ENCODE measurements at places on chromosomes 13 and 19.

DNA sequence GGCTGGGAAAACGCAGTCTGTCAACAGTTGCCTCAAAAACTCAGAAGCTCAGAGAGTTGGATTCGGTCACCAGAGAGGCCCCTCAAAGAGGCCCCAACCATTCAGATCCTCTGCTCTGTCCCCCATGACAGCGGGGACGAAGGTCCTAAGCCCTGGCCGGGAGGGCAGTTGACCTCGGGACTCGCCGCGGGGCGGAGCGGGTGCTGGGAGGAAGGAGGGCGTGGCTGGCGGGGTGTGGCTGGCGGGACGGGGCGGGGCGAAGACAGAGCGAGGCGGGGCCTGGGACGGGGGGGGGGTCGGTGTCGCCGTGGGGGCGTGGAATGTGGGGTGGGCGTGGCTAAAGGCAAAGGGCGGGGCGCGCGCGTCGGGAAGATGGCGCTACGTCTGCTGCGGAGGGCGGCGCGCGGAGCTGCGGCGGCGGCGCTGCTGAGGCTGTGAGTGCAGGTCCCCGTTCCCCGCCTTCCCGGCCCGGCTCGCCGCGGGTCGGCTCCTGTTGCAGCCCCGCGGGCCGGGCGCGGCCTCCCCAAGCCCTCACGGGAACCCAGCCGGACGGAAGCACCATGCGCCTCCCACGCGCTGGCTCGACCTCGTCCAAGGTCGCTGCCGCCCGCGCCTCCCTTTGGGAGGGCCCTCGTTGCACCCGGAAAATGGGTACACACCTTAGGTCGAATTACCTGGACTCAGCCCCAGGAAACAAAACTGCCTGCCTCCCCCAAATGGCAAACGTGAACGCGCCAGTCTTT, 105.2 kb downstream of the TM9SF2 start:
- peak; percentile 85 for DNase-seq

DNA sequence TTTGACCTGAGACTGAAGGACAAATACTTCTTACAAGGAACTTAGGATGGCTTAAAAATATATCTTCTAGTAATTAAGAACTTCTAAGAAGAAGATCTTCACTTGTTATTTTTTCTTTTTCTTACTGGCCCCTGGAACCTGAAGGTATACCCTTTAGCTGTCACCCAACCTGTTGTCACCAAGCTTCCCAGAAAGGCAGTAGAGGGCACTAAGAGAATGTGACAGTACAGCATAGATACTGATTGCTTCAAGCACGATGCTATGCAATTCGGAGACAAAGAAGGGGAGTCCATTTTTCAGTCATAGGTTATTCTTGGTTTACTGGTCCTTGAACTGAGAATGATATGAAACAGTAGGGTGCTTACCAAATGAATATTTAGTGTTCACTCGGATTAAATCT, 208.3 kb upstream of the PCDH9 start:
- no peak for DNase-seq

- no peak for DNase-seq
Measured at GRCh38 chr19:1854039-1854541, 5.8 kb upstream of the REXO1 start.

DNA sequence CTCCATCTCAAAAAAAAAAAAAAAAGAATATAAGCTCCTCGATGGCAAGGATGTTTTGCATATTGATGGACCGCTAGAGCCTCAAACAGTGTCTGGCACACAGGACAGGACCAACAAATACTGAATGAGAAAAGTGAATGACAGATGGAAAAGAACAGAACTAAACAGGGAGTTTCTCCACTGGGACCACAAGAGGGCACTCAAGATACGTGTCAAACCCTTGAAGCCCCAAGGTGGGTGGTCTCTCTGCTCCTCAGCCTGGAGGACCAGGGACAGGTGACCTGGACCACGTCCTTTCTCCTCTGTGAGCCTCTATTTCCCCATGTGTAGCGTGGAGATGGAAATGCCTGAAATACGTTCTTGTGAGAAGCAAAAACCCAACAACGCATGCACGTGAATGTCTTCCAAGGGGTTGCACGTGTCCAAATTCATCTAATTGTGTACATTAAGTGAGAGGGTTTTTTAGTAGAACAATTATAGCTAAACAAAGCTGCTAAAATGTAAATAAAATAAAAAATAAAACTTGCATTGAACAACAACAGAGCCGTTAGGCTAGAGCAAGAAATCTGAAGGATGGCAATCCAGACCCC, 5.7 kb upstream of the CDC42EP5 start:
- no peak for DNase-seq

- no peak for DNase-seq
Measured at GRCh38 chr19:16330806-16331690, 6.4 kb downstream of the KLF2 start.

GRCh38 chr13:114135731-114136171, 3.3 kb upstream of the RASA3 start:
- no peak for DNase-seq

GRCh38 chr19:11496391-11497163, 9.1 kb downstream of the ZNF653 start:
- peak; percentile 37 for DNase-seq

DNA sequence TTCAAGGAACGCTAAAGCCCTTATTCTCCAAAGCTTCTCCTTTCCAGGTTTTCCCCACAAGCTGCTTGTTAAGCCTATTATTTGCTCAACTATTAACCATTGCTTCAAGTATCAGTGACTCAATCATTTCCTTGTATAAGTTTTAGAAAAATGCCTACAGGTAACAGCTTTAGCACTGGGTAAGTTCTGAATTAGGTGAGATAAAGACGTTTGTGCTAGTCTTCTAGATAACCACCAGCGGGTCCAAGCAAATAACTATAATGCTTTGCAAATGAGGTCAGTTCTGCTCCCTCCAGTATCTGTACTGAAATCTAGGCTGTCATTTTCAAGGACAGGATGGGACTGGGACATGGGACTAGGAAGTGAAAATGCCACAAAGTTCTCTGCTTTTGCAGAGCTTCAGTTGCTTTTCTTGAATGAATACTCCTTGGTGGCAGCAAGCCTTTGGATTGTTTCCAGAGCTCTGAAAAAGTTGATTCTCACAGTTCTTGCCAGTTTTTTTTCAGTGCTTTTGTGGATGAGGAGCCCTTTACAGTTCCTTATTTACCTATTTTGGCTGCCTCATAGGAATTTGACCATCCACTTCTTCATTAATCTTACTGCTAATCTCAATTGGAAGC, 1487.7 kb downstream of the EFNB2 start:
- DNase-seq: no peak

All from stimulated activated CD4-positive, alpha-beta T cell treated with anti-CD3 and anti-CD28 coated beads, Interleukin-1b, Interleukin-23, amount 100 ng/mL, for 1 hour (primary cell).